Activated CD8-positive, alpha-beta memory T cell treated with anti-CD3 and anti-CD28 coated beads, Interleukin-2, amount 50 U/mL, for 4 hours (primary cell): ENCODE measurements at places on chromosomes 1 and 21.

- no peak for DNase-seq
Observed at GRCh38 chr1:109134423-109134822, 20.5 kb downstream of the ELAPOR1 start.

GRCh38 chr1:83065952-83066727 is 932.8 kb downstream of the TTLL7 start:
- no peak for DNase-seq

- no peak for DNase-seq
Observed at GRCh38 chr1:232816324-232816723, 11.1 kb downstream of the MAP10 start.

DNA sequence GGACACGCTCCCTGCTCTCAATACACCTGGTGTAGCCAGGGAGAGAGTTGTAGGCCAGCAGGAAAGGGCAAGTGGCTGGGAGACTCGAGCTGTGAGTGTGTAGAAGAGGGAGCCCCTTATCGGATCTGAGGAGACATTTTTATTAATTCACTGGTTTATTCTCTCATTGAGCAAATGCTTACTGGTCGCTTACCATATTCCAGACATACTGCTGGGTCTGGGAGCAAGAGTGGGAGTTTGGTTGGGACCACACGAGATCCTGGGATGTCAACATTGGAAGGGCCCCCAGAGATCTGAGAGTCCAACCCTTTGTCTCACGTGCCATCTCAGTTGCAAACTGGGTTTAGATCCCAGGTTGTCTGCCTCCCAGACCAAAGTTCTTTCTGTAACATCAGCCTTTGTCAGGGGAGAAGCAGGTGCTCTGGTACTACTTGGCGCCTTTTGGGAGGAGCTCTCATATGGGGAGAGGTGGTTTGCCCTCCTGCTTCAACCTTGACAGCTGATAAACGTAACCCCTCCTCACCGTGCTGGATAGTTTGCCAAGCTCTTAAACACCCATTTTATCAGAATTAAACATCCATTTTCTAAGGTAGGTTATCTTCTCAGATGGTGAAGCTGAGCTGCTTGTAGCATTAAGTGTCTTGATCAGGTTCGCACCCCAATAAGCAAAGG is 742 bp downstream of the TMEM222 start:
- no peak for DNase-seq

DNA sequence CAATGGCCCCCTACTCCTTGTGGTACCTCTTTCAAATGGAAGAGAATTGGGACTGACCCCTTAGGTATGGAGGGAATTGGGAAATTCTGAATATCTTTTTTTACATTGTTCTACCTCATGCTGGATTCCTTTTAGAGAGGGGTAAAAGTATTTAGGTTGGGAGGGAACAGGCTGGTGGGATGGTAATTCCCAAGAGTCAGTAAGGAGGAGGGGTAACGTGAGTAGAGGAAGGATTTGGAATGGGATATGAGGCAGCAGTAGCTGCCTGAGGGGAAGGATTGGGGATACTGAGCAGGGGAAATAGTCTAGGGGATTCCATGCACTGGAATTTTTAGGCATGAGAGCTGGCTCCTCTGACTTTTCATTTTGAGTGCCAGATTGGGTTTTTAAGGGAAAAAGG is 3.8 kb upstream of the AADACL3 start:
- no peak for DNase-seq
